Transverse colon (tissue), 4 donors: ENCODE measurements at places on chromosomes 3 and 15. TPM values are rescaled to one million over a fixed set of nuclear protein-coding genes. Genes with fewer than 3 reads are reported as not detected.

Gene SLCO2A1
- 68.5 TPM for total RNA-seq

Gene DPP8
- total RNA-seq = 37.5 TPM

Gene ERC2
- total RNA-seq = 0.41 TPM

Gene CGGBP1
- total RNA-seq = 264 TPM

Gene CPNE9
- not detected for total RNA-seq

Gene HYAL3
- 0.79 TPM for total RNA-seq

Gene HYAL1
- total RNA-seq = 1.8 TPM

Gene VIPR1
- 259 TPM for total RNA-seq

Gene AP3B2
- 1.7 TPM for total RNA-seq

Gene CEP19
- 0.32 TPM for total RNA-seq

Gene PODXL2
- 18.9 TPM for total RNA-seq

Gene GHSR
- total RNA-seq = not detected

Gene IREB2
- 46.5 TPM for total RNA-seq
